ENCODE measurements at places on chromosomes 11 and 22.
A peak's percentile ranks its signal among the peaks of the same experiment; 100 is the strongest.

GRCh38 chr11:92846491-92847125, 122.8 kb upstream of the MTNR1B start:
- DNase-seq, result no peak

DNA sequence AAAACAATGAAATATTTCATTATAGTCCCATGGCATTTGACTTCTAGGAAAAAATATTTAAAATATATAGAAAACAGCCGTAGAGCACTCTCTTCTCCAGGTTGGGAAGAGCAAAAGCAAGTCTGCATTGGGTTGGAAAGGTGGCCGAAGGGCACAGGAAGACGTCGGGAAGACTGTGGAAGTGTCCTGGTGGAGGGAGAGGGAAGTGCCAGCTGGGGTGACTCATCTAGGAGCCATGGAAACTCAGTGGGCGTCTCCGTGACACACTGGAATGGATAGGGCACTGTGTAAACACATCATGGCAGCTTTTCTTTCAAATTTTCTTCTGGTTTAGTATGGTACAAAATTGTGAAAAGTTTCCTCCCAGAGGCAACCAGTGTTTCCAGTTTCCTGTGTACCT, 12.7 kb downstream of the GTPBP1 start:
- no peak for DNase-seq

DNA sequence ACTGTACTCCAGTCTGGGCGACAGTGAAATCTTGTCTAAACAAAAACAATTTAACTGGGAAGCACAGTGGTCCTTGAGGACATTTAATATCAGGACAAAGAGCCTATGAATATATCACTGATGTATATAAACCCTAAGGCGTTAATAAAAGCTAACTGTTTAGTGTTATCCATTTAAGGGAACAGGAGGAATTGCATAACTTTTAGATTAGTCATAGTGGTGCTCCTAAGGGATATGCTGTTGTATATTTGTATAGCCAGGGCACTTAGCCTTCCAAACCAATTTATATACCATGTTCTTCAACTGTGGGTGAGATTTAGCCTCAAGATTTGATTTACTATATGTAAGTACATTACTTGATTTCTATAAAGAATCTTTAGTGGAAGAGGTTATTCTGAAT, 3.0 kb upstream of the CHEK1 start:
- DNase-seq, result no peak

- DNase-seq, result no peak
These were observed 842 bp downstream of the HEPACAM start for GRCh38 chr11:124934862-124935547.

DNA sequence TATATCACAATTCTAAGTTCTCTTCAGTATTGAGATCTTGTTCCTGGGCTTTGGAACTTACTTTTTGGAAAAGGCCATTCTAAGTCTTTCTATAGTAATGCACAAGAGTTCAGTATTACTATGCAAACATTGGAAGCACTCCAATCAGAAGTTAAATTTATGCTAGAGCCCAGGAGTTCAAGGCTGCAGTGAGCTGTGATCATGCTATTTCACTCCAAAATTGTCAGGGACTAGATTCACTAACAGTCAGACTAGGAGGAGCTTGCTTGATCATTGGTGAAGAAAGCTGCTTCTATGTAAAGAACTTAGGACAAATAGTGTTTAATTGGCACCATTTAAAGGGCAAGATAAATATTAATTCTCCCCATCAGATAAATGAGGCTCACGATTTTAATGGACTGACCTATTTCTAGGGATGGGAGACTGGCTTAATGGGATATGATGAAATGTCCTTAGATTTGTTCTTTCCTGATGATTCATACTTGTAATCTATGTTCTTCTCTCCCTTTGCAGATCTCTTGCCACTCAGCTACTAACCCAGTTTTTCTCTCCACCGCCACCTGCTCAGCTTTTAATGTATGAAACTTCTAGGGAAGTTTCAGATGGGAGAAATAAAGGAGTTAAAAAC, 32.6 kb upstream of the TMEM123 start:
- no peak for DNase-seq

- no peak for DNase-seq
These were observed 16.0 kb downstream of the TRPM5 start for GRCh38 chr11:2428322-2428795.

- DNase-seq, result no peak
These were observed 25.2 kb upstream of the CARD16 start for GRCh38 chr11:105070306-105070705.

DNA sequence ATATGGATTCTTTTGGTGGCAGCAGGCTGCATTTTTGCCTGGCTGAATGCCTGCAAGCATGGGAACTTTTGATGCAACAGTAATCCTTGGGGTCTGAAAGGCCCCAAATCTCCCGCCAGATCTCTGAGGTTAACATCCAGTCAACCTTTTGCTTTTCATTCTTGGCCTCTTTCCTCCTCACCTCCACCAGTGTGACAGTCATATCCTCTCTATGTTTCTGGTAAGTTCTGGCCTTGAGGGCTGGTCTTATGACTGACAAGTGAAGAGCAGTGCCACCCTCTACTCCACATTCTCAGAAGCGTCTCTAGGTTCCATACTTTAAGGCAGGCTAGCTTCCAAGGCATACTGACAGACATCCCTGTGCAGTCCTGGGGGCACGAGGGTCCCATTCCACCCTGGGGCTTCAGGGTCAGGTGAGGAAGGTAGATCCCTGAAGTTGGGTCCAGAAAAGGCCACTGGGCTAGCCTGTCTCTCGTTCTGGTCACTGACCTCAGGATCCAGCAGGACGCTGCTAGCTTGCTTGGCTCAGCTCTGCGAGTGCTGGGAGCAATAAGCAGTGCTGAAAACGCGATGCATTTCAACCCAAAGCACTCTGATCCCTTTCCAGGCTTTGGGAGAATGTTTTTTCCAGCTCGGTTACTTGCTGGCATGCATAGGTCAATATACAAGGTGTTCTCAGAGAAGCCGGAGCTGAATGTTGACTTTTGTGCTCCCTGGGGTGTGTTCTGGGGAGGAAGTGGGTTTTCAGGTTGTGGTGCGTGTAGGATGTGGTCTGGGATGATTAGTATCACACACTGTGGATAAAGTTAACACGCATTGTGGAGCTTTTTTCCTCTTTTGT, 75.2 kb downstream of the PTPRJ start:
- DNase-seq, result peak; percentile 59

DNA sequence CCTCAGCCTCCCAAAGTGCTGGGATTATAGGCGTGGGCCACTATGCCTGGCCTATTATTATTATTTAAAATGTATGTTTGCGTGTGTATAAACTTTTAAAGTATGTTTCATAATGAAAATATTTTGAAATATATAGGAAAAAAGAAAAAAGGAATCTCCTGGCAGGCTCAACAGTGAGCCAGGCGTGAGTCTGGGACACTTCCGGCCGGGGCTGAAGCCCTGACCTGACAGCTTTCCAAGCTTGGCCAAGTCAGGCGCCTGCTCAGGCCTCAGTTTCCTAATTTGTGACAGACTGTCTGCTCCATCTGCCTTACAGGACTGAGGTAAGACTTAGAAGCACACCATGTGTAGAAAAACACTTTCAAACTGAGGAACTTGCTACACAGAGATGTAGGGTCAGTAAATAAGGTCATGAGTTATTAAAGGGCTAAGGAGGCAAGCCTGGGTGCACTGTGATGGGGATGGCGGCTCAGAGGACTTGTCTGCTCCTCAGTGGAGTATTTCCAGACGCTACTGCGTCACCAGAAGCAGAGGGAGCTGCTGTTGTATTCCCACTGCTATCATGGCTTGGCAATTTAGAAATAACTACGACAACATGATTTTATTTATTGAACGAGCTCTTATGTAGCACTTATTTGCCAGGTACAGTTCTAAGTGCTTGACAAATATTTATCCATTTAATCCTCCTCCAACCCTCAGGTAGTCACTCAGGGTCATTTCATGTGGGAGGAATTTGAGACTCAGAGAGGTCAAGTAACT, 100.1 kb downstream of the PRR5L start:
- DNase-seq, result no peak

DNA sequence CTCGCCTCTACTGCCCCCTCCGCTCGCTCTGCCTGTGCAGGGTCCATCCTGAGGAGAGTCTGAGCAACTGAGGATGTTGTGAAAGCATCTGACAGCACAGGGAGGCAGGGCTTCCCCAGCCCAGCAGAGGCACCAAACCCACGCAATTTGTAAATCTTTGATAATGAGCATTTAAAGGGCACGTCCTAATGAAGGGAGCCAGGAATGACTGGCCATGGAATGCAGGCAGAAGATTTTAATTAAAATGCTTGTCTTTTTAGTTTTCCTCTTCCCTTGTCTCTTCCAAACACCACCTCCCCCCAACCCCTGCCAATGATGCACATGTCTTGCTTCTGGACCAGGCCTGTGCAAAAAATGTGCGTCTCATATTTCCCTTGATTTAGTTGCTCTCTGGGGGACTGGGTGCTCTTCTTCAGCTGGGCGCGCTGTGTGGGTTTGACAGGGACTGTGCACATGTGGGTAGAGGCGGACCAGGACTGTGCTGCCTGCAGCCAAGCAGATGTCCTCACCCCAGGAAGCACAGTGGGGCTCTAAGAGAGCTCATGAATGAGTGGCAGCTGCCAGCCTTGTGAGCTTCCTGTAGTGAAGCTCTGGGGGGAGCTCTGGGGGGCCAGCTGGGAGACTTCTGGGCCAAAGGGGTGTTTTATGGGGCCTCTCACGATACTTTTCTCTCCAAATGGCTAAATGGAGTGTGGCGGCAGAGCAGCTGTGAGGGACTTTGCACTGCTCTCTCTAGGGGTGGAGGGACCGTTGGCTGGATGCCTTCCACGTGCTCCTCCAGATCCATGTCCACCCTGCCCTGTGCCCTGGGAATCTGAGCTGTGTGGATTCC, 273.5 kb downstream of the ST3GAL4 start:
- DNase-seq, result no peak

- no peak for DNase-seq
These were observed 107.0 kb upstream of the SESN3 start for GRCh38 chr11:95337972-95338429.

DNA sequence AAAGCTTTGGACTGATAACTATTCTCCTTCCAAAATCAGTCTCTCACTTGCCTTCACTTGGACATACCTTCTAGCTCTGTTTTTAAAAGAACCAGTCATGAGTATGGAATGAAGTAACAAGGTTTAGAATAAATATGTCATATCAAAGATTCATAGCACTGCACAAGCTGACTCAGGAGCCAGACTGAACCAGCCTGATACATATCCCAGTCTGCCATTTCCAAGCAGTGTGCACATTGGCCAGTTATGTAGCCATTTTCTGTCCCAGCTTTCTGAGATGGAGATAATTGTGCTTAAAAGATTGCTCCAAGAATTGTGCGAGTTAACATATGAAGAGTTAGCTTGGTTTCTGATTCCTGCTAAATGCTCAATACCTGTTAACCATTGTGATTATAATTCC, 311.3 kb downstream of the C11orf87 start:
- no peak for DNase-seq

DNA sequence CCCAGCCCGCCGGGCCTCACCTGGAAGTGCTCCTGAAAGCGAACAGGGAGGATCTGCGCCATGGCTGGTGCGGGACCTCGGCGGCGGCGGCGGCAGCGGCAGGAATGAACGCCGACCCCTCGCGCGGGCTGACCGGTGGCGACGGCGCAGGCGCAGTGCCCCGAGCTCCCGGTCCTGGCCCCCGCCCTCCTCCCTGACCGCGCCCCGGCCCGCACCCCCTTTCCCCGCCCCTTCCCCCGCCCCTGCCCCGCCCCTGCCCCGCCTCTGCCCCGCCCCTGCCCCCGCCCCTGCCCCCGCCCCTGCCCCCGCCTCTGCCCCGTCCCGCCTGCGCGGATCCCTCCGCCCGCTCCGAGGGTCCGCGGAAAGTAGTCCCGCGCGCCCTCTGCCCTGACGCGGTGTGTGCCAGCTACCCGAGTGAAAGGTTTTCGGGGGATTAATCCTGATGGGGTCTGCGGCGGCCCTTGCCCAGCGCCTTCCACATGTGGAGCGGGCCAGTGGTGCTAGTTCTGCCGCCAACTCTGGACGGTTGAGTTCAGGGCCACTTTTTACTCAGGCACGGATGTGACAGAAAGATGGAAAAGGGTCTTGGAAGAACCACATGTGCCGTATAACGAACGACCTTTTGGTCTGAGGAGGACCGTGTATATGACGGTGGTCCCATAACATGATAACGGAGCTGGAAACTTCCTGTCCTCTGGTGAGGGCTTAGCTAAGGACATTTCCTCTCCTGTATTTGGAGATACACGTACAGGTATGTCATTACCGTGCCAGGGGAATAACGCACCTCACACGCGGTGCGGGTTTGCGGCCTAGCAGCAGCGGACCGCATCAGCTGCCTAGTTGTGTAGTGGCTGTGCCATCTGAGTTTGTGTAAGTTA, at the start of gene CLTCL1:
CLTCL1 (minus strand) TSS at position 140 of the 878 bp plus-strand sequence; CDS start at position 62, 78 bp downstream.
- peak; percentile 71 for DNase-seq

DNA sequence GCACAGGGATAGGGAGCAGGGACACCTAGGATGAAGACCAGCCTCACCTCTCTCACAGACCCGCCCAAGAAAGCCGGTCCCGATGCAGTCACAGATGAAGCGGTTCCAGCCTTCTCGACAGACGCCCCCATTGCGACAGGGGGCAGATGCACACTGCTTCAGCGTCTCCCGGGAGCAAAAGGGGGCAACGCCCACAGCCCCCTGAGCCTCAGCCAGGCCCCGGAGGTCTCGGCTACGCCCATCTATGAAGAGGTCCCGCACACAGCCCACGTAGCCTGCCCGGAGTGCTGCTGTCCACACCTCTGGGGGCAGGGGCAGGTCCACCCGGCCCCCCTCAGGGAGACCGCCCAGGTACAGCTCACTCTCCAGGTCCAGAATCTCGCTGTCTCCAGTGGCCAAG, 62.3 kb downstream of the NRXN2 start:
- DNase-seq, result no peak

DNA sequence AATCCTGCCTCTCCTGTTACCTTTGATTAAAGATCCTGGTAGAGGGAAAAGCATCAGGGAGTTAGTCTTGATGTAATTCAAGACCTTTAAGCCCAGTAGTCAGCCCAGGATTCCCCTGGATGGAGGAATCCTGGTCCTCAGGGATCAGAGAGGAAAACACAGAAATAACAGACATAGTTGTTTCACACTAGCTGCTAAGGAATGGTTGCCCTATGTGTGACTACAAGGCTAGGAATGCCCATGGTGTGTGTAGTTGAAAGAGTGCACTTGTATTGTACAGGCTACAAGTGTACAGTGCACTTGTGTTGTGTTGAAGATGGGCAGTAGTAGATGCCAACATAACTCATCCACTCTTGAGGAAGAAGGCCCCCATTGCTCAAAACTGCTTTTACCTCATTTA, 226.8 kb downstream of the AASDHPPT start:
- DNase-seq, result no peak

- no peak for DNase-seq
These were observed 14.9 kb upstream of the PVALB start for GRCh38 chr22:36831717-36832116.

- no peak for DNase-seq
These were observed 4.1 kb downstream of the DDX17 start for GRCh38 chr22:38501797-38502672.

GRCh38 chr11:27367881-27368280, 4.9 kb upstream of the CCDC34 start:
- DNase-seq, result no peak

- DNase-seq, result no peak
These were observed 90.2 kb upstream of the CARD18 start for GRCh38 chr11:105229761-105230160.

DNA sequence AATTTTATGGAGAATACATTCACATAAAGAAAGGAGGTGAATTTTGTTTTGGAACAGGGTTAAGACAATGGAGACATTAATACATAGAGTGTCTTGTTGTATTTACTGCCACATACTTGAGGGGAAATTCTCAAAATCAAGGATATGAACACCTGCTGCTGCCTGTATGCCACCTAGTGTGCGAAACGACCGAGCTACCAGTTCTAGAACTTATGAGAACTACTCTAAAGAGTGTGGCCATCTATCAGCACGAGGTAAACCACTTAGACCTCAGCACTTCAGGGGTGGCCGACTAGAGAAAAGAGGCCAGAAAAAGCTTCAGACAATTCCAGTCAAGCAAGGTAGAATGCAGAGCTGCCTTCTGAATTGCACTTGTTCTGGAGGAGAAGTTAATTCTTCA, 1.5 kb upstream of the AGBL2 start:
- no peak for DNase-seq

All from left kidney (tissue), 8 donors.